ENCODE measurements at places on chromosomes 3 and 15. TPM values are rescaled to one million over a fixed set of nuclear protein-coding genes. Genes with fewer than 3 reads are reported as not detected.

CACNA2D2 gene
- 3.5 TPM for total RNA-seq

NDN gene
- total RNA-seq, result not detected

HTR3E gene
- not detected for total RNA-seq

SNUPN gene
- total RNA-seq, result 14.5 TPM

ROBO1 gene
- total RNA-seq, result not detected

STXBP5L gene
- not detected for total RNA-seq

DNA sequence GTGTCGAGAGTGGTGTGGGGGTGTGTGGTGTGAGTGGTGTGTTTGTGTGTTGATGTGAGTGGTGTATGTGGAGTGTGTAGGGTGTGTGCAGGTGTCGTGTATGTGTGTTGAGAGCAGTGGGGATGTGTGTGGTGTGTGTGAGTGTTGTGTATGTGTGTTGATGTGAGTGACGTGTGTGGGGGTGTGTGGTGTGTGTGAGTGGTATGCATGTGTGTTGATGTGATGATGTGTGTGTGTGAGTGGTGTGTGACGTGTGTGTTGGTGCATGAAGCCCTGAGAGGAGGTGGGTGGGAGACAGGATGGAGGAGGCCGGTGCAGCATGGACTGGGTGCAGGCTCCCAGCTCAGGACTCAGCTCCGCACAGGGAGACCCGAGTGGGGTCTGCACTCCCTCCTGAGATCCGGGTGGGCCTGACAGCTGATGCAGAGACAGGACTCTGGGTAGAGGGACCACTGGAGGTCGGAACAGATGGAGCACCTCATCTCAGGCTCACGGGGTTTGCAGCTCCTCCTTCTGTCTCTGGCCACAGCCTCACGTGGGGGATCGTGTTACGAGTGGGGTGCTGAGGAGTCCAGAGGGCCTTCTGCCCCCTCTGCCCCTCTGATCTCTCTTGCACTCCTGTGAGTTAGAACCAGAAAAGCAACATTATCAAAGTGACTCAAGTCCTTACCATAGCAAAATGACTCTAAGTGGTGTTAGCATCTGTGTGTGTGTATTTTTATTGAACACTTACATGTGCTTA, 41.3 kb downstream of the ARNT2 start:
- H3K36me3 ChIP-seq, result no peaks in the 10 kb centered on the region
- H3K27ac ChIP-seq, result no peak overlapping the region
- H3K27me3 ChIP-seq, result peaks cover 16% of the 10 kb centered on the region
- no peak overlapping the region for H3K4me3 ChIP-seq

DNA sequence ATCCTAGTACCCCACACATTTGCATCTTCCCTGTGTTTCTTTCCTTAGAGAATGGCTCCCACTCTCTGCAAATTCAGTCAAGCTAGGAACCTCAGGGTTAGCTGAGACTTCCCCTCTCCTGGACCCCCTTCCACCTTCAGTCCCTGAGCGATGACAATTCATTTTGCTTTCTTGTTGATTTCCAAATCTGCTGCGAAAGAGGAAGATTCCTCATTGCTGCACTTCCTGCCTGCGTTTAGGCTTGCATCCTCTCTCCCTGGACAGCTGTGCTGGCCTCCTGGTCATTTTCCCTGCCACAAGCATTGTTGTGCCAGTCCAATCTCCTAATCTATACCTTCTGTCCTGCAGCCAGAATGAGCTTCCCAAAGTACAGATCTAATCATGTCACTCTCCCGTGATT, 12.3 kb upstream of the DGKG start:
- H3K27me3 ChIP-seq, result peaks cover 40% of the 10 kb centered on the region
- DNase-seq, result no peak
- H3K36me3 ChIP-seq, result peaks cover 6% of the 10 kb centered on the region
- no peak overlapping the region for H3K27ac ChIP-seq
- H3K4me3 ChIP-seq, result no peak overlapping the region
- peaks cover 8% of the 10 kb centered on the region for H3K4me1 ChIP-seq

- H3K36me3 ChIP-seq, result peaks cover 8% of the 10 kb centered on the region
- peaks cover 38% of the 10 kb centered on the region for H3K4me1 ChIP-seq
- DNase-seq, result no peak
- H3K27me3 ChIP-seq, result no peaks in the 10 kb centered on the region
Observed at GRCh38 chr15:68816795-68817303, 3.8 kb downstream of the ANP32A start.

- no peak overlapping the region for H3K4me3 ChIP-seq
- H3K27me3 ChIP-seq, result no peaks in the 10 kb centered on the region
- no peak for DNase-seq
- no peaks in the 10 kb centered on the region for H3K4me1 ChIP-seq
- H3K36me3 ChIP-seq, result no peaks in the 10 kb centered on the region
Observed at GRCh38 chr15:65603134-65603533, 7.8 kb downstream of the INTS14 start.

GRCh38 chr3:25344670-25345069, 83.4 kb upstream of the RARB start:
- DNase-seq, result no peak

- no peaks in the 10 kb centered on the region for H3K27me3 ChIP-seq
- DNase-seq, result no peak
- H3K27ac ChIP-seq, result no peak overlapping the region
- H3K4me3 ChIP-seq, result no peak overlapping the region
- no peaks in the 10 kb centered on the region for H3K4me1 ChIP-seq
Observed at GRCh38 chr15:96790004-96790403, 459.5 kb downstream of the NR2F2 start.

DNA sequence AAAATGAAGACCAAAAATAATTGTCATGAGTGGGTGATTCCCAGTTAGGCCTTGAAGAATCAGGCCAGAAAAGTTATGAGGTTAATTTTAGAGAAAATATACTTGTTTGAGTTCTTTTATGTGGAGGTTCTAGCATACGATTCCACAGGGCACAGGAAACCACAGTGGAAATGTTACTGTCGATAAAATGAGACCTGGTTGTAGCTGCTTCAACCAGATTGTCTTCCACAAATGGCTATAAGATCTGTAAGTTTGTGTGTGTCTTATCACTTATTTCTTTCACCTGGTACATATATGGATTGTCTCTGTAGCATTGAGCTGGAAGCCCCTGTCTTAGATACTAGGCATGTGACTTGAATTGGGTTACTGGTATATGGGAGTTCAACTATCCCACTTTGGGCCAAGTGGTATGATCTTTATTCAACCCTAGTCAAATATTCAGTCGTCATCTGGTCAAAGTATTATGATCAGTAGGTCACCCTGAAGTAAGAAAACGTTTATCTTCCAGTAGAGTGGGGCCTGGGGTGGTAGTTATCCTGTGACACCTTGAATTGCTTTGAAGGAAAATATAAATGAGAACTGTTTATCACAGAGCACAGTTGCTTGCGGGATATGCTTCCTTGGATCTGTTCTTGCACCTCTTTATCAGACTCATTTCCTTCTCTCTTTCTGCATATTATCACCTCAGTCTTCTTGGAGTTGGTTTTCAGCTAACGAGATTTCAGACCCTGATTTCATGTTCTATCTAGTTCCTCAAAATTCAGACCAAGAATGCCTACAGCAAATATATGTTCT, 21.5 kb upstream of the ZNF609 start:
- no peak for DNase-seq
- H3K36me3 ChIP-seq, result peaks cover 5% of the 10 kb centered on the region
- peaks cover 29% of the 10 kb centered on the region for H3K4me1 ChIP-seq
- no peaks in the 10 kb centered on the region for H3K27me3 ChIP-seq

DNA sequence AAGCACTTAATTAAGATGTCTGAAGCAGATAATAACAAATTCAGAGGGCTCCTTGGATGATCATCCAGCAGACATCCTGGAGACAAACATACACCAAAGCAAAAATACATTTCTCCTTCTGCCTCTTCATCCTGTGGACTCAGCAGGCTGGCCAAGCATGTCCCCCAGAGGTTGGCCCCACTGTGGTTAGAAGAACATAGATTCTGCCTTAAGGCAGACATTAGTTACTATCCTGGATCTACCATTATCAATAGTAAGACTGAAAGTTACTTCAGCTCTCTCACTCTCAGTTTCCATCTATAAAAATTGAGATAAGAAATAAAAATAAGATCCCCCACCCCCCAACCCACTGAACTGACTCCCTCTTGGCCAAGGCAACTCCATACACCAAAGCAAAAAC, 28.6 kb upstream of the TGFBR2 start:
- no peaks in the 10 kb centered on the region for H3K4me1 ChIP-seq
- no peaks in the 10 kb centered on the region for H3K36me3 ChIP-seq
- no peak for DNase-seq
- H3K27ac ChIP-seq, result no peak overlapping the region
- no peak overlapping the region for H3K4me3 ChIP-seq

DNA sequence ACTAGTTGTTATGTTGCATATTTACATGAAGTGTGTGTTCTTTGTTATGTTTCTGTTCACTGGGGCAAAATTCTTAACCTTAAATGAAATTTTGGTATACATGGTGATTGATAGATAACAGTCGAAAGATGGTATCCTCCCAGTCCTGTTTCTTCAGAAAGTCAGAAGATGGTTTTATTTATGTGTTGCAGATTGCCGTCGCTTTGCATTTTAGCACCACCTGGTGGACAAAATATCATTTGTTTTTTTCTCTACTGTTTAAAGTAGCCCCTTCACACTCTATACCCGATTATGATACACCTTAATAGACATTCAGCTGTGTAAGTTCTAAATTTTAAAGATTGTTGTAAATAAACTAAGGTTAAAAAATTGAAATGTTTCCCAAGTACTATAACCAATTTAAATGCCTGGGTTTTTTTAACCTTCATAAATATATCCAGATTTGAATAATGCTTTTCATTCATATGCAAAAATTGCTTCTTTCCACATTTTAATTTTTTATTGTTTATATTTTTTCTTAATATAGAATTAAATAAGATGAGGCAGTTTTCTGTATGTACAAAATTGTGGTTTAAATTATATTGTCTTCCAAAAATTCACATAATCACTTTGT, 152.2 kb downstream of the ALCAM start:
- DNase-seq, result no peak
- H3K36me3 ChIP-seq, result no peaks in the 10 kb centered on the region
- no peak overlapping the region for H3K4me3 ChIP-seq
- H3K4me1 ChIP-seq, result peaks cover 4% of the 10 kb centered on the region
- H3K27ac ChIP-seq, result no peak overlapping the region

DNA sequence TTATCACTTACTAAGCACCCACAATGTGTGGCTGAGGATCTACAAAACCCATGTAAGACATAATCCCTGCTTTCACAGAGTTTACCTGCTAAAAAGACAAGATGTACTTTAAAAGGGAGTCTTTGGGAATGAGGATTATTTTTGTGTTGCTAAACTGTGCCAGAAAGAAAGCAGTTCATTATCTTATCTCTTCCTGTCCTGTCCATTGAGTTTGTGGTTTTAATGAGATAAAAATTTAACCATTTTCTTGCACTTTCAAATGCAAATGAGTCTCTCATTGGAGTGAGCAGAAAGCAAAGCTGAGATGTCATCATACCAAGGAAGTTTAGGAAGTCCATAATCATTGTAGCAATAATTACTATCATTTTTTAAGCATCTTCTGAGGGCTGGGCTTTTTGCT, 231.2 kb upstream of the ADAMTS9 start:
- DNase-seq, result no peak
- no peak overlapping the region for H3K27ac ChIP-seq

DNA sequence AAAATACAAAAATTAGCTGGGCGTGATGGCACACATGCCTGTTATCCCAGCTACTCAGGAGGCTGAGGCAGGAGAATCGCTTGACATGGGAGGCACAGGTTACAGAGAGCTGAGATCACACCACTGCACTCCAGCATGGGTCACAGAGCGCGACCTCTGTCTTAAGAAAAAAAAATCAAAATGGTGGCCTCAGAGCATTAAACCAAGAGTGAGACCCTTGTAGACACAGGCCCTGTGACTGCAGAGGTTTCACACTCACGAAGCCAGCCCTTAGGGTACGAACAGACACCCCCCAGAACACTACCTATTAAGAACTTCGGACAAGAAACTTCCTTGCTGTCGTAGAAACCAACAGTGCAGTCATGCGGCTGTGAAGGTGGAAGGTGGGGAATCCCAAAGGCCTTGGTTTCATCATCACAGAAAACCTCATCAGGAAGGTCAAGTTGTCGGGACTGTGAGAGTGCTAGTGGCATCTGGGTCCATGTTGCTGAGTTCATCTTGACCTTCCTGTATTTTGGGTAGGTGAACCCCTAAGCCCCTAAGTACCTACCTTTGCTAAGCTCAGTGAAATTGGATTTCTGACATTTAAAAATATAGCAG, 4.8 kb upstream of the PDE8A start:
- H3K4me3 ChIP-seq, result no peak overlapping the region
- H3K4me1 ChIP-seq, result peaks cover 7% of the 10 kb centered on the region
- H3K27ac ChIP-seq, result no peak overlapping the region
- H3K36me3 ChIP-seq, result no peaks in the 10 kb centered on the region
- DNase-seq, result no peak

- no peak within 1 kb of the TSS for H3K27ac ChIP-seq
- no peak for DNase-seq
- H3K36me3 ChIP-seq, result peaks cover 2% of the 10 kb centered on the region
- peak within 1 kb of the TSS; percentile 84 for H3K4me3 ChIP-seq
Observed at GRCh38 chr15:55742927-55743728, at the start of gene PRTG. Gene PRTG (minus strand): TSS chr15:55743152. CDS start chr15:55742931, 221 bp downstream.

GRCh38 chr3:11371747-11372146, 99.5 kb downstream of the ATG7 start:
- peaks cover 8% of the 10 kb centered on the region for H3K36me3 ChIP-seq
- no peaks in the 10 kb centered on the region for H3K27me3 ChIP-seq
- no peak overlapping the region for H3K27ac ChIP-seq
- no peak overlapping the region for H3K4me3 ChIP-seq

GRCh38 chr3:134694466-134694865, 43.6 kb upstream of the KY start:
- H3K36me3 ChIP-seq, result no peaks in the 10 kb centered on the region
- no peak overlapping the region for H3K27ac ChIP-seq
- H3K27me3 ChIP-seq, result peaks cover 29% of the 10 kb centered on the region
- DNase-seq, result no peak
- H3K4me1 ChIP-seq, result no peaks in the 10 kb centered on the region

- peaks cover 12% of the 10 kb centered on the region for H3K36me3 ChIP-seq
- H3K27me3 ChIP-seq, result no peaks in the 10 kb centered on the region
- DNase-seq, result peak; percentile 53
- H3K4me3 ChIP-seq, result peak overlapping the region; percentile 49
Observed at GRCh38 chr15:52139599-52140462, 27.3 kb upstream of the BCL2L10 start.

GRCh38 chr15:66906668-66907614, 158.5 kb upstream of the SMAD3 start:
- H3K4me3 ChIP-seq, result no peak overlapping the region
- H3K27me3 ChIP-seq, result peaks cover 32% of the 10 kb centered on the region
- no peak overlapping the region for H3K27ac ChIP-seq

DNA sequence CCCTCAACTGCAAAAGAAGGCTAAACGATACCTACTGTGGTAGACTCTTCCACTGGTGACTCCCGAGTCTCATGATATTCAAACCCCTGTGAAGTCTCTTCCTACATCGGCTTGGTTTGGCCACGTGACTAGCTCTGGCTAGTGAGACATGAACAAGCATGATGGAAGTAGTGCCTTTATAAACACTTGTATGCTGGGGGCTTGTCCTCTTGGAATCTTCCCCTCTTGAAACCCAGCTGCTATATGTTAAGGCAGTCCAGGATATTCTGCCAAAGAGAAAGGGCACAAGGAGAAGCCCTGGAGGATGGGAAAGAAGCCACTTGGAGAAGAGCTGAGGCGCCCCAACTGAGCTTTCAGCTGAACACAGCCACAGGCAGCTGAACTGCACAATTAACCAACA, 16.4 kb downstream of the RBP1 start:
- H3K27ac ChIP-seq, result no peak overlapping the region
- peaks cover 4% of the 10 kb centered on the region for H3K4me1 ChIP-seq
- DNase-seq, result no peak
- no peaks in the 10 kb centered on the region for H3K36me3 ChIP-seq

All from T-helper 17 cell (primary cell).